Effector memory CD4-positive, alpha-beta T cell (primary cell): ENCODE measurements at places on chromosomes 1 and 21.

DNA sequence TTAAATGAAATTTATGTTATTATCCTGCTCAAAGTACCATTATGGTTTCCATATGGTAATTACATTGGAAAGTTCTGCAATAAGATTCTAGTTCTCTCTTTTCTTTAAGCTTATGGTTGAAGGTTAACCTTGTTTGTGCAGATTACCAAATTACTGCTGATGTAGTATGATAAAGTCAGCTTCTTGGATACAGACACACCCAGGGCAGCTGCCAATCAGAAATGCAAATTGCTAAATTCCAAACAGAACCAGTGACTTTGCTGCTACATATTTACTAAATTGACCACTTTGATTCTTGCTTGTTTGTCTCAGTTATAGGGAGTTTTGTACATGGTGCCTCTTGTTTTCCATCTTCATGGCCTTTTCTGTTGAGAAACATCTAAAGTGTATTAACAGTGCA is 26.5 kb downstream of the GNAT2 start:
- DNase-seq = no peak
- no peak overlapping the region for H3K4me3 ChIP-seq
- no peaks in the 10 kb centered on the region for H3K4me1 ChIP-seq
- no peaks in the 10 kb centered on the region for H3K27me3 ChIP-seq
- H3K27ac ChIP-seq = no peak overlapping the region

- peaks cover 35% of the 10 kb centered on the region for H3K4me1 ChIP-seq
- H3K36me3 ChIP-seq = peaks cover 11% of the 10 kb centered on the region
- H3K27ac ChIP-seq = peak overlapping the region; percentile 48
- H3K4me3 ChIP-seq = peak overlapping the region; percentile 19
- no peak for DNase-seq
Observed at GRCh38 chr1:1306070-1306660, 1.6 kb downstream of the ACAP3 start.

GRCh38 chr21:45991606-45992300 is 10.2 kb downstream of the COL6A1 start:
- H3K4me1 ChIP-seq = no peaks in the 10 kb centered on the region
- DNase-seq = no peak
- H3K4me3 ChIP-seq = no peak overlapping the region
- no peak overlapping the region for H3K27ac ChIP-seq

GRCh38 chr1:199834711-199835110 is 192.8 kb upstream of the NR5A2 start:
- no peak overlapping the region for H3K27ac ChIP-seq
- no peak overlapping the region for H3K4me3 ChIP-seq
- H3K4me1 ChIP-seq = no peaks in the 10 kb centered on the region
- no peak for DNase-seq
- no peaks in the 10 kb centered on the region for H3K36me3 ChIP-seq
- no peaks in the 10 kb centered on the region for H3K27me3 ChIP-seq

DNA sequence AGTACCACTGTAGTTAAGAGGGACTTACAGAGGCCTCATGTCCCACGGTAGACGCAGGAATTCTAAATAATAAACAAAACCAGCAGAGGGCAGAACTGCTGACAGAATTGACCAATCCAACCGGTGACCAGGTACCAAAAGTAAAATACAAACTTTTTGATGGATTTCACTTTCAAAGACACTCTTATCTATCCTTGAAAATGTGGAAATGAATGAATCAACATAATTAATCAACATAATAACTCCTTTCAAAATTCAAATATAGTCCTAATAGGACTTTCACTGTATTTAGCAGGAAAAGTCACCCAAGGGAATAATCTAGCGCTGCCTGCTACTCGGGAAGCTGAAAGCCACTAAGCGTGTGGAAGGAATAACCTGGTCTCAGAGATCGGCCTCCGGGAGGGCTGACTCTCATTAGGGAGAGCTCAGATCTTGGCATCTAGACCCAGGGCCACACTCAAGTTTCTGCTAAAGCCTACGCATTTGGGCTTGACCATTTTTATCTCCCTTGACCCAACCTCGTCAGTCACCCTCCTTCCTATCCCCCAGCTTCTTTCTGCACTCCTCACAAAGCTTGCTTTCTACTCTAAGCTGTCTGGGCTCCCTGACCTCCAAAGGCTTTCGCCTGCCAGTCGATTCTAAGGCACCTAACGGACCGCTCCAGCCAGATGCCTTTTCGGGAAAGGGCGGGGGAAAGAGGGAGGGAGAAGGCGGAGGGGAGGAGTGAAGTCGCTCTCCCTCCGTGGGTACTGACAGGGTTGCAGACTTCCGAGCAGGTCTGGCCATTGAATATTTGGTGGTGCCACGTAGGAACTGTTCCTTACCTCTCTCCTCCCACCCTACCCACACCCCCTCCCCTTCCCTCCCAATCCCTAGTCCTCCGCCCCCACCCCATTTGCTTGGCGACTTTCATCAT is 1.6 kb downstream of the COL11A1 start:
- peaks cover 7% of the 10 kb centered on the region for H3K27me3 ChIP-seq
- no peak overlapping the region for H3K4me3 ChIP-seq
- no peak overlapping the region for H3K27ac ChIP-seq
- DNase-seq = no peak

DNA sequence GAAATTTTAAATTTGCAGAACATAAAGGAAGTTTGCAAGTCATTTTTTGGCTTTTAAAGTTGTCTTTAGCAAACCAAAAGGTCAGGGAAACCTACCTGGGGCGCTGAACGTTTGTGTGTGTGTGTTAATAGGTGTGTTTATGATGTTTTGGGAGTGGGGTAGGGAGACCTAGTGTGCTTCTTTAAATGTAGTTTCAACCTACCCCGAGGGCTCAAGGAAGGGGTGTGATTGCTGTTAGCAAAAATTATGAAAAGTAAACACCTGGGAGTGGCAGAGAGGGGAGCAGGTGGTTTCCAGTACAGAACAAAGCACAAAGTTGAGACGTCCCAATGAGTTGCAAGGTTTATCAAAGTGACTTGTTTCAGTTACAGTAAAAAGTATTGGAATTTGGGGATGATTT is 58.7 kb upstream of the WDR26 start:
- no peak overlapping the region for H3K4me3 ChIP-seq
- H3K4me1 ChIP-seq = peaks cover 9% of the 10 kb centered on the region
- no peaks in the 10 kb centered on the region for H3K36me3 ChIP-seq
- DNase-seq = no peak

DNA sequence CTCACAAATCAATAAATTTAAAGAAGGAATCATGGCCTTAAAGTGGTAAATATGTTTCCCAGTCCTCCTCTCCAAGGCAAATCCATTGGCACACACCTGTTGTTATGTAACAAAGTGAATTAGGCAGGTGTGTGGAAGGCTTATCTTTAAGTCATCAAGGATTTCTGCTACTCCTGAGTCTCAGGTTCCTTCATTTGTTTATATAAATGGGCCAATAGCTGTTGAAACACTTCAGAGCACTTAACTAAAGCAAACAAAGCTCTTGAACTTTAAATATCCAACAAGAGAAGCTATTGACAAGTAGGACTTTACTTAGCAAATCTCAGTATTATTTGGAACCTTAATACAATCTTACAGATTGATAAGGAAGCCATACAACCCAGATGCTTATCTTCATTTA is 99.3 kb upstream of the ESRRG start:
- DNase-seq = no peak
- no peak overlapping the region for H3K27ac ChIP-seq
- no peak overlapping the region for H3K4me3 ChIP-seq
- no peaks in the 10 kb centered on the region for H3K36me3 ChIP-seq
